CD4-positive, alpha-beta T cell treated with Interleukin-10 for 1 hour (primary cell): ENCODE measurements at places on chromosomes 7 and 10.

GRCh38 chr7:988426-988911 lies 5.5 kb downstream of the CYP2W1 start:
- DNase-seq = no peak

- DNase-seq = no peak
Observed at GRCh38 chr7:106775552-106775936, 89.5 kb upstream of the PIK3CG start.

DNA sequence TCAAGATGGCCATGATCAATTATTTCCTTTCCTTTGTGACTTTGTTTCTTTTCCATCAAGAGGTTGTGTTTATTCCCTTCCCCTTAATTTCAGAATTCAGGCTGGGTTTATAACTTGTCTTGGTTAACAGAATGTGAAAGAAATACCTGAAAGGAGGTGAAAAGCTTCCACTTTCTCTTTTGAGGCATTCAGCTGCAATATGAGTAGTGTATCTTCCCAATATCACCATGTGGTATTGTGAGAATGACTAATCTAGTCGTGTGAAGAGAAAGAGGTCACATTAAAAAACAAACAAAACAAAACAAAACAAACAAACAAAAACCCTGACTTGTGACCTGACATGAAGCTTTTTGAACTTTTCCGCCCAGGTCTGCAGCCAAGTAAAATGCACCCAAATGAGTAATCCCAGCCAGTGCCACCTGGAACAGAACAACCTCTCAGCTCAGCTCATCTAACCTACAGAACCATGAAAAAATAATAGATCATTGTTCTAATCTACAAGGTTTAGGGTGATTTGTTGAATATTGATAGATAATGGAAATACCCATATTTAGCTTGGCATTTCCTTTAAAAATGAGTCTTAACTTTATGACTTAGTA lies 70.8 kb upstream of the TEX47 start:
- DNase-seq = no peak

- no peak for DNase-seq
Observed at GRCh38 chr10:82378146-82378545, 503.2 kb downstream of the NRG3 start.

GRCh38 chr7:28483112-28483511 lies 70.8 kb downstream of the CREB5 start:
- no peak for DNase-seq

- DNase-seq = no peak
Observed at GRCh38 chr7:70237831-70238575, 639.7 kb downstream of the AUTS2 start.
